Naive thymus-derived CD8-positive, alpha-beta T cell (primary cell): ENCODE measurements at places on chromosomes 11 and 22.

- DNase-seq: no peak
Measured at GRCh38 chr22:22931557-22932270, 44.1 kb downstream of the IGLL5 start.

- DNase-seq: no peak
Measured at GRCh38 chr11:114762408-114762807, 84.1 kb downstream of the NXPE2 start.

DNA sequence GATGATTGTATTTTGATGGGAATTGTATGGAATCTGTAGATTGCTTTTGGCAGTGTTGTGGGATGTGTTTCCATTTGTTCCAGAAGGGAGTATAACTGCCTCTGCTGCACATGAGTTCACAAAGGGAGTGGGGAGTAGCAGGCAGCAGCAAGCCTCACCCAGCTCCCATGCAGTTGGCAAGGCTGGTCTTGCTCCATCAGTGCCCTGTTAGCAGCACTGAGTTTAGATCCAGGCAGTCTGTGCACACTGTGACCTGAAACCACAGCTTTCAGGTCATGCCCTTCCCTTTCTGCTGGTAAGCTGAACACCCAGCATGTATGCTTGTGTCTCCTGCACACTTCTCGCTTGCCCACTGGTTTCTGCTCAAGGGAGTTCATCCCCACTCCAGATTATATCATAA is 3.7 kb upstream of the NUCB2 start:
- no peak for DNase-seq

DNA sequence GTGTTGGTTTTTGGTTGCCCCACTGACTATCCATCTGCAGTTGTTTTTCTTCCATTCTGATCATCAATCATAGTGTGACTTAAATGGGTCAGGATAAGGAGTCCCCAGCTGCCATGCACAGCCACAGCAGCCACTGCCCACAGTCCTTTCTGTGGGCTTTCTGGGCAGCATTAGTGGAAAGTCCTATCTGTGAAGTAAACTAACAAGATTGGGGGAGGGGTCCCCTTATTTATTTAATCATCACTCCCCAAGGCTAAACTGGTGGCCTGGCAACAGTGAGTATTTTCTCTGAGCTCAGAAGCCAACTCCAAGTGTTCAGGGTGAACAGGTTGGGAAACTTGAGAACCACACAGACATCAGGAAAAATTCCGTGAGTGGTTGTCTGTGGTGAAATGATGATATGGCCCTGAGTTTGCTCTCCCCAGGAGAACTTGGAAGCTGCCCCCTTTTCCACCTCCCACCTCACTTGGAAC is 145.0 kb downstream of the CCDC34 start:
- DNase-seq: no peak

DNA sequence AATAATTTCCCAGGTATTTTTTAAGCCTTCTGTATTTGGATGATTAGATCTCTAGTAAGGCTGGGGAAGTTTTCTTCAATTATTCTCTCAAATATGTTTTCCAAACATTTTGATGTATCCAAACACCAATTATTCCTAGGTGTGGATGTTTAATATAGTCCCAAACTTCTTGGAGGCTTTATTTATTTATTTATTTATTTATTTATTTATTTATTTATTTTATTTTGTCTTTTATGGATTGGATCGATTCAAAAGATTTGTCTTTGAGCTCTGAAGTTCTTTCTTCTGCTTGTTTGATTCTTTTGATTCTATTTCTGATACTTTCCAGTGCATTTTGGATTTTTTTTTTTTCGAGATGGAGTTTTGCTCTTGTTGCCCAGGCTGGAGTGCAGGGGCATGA is 2267.9 kb upstream of the RAG2 start:
- DNase-seq: no peak

DNA sequence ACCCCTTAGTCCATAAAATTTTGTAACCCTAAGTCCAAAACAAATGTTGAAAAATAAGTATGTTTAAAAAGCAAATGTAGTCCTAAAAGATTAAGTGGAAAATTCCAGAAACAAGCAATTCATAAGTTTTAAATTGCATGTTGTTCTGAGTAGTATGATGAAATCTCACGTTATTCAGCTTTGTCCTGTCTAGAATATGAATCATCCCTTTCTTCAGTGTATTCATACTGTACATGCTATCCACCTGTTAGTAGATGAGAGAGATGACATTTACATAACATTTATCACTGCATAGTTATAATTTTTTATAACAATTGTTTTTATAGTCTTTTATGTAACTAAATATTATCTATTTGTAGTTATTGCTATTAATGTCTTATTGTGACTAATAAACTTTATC is 622.3 kb upstream of the CHORDC1 start:
- no peak for DNase-seq

DNA sequence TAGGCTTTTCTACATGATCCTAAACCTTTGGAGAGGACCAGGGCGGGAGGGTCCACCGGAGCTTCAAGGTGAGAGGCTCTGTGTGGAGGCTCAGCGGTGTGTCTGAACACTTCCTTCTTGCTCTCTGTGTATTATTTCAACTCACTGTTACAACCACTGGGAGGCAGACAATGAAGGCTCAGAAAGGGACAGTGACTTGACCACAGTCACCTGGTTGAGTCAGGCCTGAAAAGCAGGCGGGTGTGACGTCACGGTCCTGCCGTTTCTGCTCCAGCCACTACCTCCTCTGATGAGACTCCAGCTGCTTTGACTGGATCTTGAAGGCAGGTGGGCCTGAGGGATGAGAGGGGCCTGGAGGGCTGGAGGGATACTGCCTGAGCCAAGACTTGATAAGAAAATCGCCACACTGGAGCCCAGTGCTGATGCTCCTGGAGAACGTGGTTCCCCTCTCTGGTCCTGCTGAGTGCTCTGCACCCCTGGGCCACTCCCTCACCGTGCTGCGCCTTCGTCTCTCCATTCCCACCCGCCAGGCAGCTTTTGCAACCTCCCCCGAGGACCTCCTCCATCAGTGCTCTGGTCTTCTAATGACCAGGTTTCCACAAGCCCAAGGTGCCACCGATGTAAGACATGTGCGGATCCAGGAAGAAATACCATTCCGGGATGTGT is 27.9 kb downstream of the KCNC1 start:
- no peak for DNase-seq

DNA sequence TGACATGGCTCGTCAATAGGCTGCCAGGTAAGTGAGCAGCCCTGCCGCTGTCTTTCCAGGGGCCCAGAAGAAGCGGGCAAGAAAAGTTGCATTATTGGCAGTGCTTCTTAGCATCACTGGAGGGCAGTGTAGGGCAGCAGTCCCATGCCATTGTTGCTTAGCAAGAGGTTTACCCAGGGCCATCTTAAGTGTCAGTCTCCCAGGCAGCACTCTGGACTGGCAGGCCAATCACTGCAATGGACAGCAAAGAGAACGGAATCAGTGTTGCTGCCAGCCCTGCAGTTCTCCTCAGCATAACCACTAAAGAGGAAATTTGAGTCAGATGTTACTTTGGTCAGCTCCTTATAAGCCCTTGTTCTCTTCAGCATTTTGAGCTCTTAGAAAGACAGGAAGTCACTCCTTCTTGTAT is 13.4 kb upstream of the GRK2 start:
- DNase-seq: no peak

GRCh38 chr11:8100605-8101004 is 19.6 kb downstream of the TUB start:
- DNase-seq: no peak

- DNase-seq: no peak
Measured at GRCh38 chr11:115990004-115990447, 485.8 kb upstream of the CADM1 start.

GRCh38 chr22:47810505-47811500 is 1048.4 kb downstream of the TBC1D22A start:
- DNase-seq: peak; percentile 9

DNA sequence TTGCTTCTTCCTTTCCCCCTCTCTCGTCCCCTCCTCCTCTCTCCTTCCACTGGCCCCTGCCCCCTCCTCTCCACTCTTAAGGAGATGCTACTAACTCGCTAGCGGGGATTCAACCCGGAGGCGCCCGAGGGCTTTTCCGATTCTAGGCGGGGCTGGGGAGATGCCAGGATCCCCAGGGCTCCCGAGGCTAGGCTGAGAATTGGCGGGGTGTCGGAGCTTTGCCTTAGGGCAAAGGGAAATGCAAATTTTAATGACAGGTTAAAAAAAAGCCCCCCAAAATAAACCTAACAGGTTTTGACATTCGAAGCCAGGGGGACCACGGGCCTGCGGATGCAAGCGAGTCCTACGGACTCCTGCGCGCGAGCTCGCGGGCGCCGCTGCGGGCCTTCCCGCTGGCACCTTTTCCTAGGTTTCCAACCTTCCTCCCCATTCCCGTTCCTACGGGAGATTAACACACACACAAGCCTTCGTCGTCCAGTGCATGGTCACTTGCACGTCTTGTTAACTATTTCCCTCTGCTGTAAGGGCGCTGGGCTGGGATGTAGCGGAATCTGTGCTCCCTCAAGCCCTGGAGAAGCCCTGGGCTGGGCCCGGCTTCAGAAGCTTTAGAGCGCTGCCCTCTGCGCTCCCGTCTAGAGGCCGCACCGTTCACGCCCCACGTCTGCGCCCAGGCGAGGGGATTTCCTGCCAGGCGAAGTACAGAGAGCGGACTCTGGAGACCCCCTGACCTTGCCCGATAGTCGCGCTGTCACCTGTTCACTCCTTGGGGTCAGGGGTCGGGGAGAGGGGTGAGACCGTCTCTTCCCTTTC is 729 bp upstream of the ALX4 start:
- no peak for DNase-seq

- DNase-seq: no peak
Measured at GRCh38 chr11:113526521-113526920, 51.3 kb upstream of the DRD2 start.

DNA sequence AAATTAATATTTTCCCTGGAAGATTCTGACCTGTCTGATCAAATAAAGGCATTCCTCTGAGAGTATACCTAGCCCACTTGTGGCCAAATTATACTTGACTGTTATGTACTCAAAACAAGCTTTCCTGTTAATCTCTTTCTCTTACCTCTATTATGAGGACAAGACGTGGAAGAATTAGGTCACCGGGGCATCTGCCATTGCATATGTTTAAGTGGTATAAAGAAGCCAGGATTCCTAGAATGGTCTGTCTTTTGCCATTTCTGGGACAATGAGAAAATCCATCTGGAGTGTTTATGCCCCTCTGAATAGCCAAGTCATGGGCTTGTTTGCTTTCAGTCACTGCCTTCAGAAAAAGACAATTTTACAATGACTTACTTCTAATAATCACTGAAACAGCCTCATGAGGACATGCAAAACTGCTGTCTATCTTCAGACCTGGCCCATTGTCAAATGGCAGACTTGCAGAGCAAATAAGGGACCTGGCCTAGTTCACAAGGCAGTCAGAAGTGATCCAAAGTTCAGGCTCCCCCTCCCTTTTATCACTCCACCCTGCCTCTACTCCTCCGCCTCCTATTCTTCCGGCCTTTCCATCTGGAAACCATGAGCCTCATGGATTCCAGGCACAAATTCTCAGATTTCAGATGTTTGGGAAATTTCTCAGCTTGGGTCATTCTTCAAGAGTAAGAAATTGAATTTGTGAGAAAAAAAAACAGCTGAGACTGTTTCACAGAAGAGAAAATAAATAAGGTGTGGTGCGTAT is 128.1 kb upstream of the LDLRAD3 start:
- DNase-seq: no peak
